Neuronal stem cell (in vitro differentiated cells): ENCODE measurements at places on chromosomes 6 and 20.

DNA sequence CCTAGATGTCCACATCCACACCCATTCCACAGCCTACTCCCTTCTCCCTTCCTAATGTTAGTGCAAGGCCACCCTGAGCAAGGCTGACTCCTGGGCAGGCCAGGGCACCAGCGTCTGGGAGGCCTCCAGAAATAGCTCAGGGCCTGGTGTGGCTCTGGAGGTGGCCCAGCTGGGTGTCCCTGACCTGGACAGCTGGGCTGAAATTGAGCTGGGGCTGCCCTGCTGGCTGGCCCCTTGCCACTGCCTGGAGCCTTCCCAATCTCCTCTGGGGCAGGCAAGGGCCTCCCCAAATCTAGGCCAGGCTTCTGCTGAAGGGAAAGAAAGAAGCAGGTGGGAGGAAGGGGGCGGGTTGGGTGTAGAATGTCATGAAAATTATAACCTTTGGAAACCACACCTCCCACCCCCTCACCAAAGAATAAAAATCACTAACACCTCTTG is 2.1 kb downstream of the FAM110A start:
- DNase-seq: no peak

GRCh38 chr20:40506537-40506939 is 182.5 kb downstream of the MAFB start:
- no peak for DNase-seq

GRCh38 chr20:13996265-13996664 is 949 bp downstream of the MACROD2 start:
- DNase-seq: no peak

- DNase-seq: no peak
Observed at GRCh38 chr6:124490122-124490521, 472.1 kb upstream of the RNF217 start.

DNA sequence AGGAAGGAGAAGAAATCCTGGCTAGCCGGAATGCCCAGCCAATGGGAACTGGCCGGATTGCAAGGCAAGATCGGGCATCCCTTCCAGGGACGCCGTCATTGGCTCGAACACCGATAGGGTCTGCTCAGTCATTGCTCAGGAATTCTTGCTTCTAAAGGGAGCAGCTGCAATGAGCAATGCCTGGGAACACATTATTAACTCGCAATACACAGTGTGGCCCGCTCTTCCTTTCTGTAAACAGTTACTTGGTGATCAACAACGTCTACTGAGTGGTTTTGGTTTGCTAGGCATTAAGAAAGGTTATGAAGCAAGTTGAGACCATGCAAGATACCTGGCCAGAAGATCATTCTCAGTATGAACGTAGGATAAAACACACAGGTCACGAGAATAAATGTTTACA is 165.4 kb upstream of the CITED2 start:
- DNase-seq: no peak
